ENCODE measurements at places on chromosomes 7 and 10. TPM values are rescaled to one million over a fixed set of nuclear protein-coding genes. Genes with fewer than 3 reads are reported as not detected.
A peak's percentile ranks its signal among the peaks of the same experiment; 100 is the strongest.

GRCh38 chr7:36613031-36613614, 111.2 kb downstream of the AOAH start:
- DNase-seq = no peak

- DNase-seq = peak; percentile 73
Measured at GRCh38 chr7:74449809-74450397, 3.8 kb upstream of the GTF2IRD1 start.

MYL10 gene
- not detected for total RNA-seq

OR2A1 gene
- total RNA-seq = not detected
